ENCODE measurements at places on chromosomes 6 and 20.

GRCh38 chr6:89501222-89501621 lies 68.3 kb downstream of the ANKRD6 start:
- DNase-seq = no peak

GRCh38 chr20:17807651-17808050 lies 107.9 kb downstream of the BANF2 start:
- DNase-seq = no peak

- DNase-seq = no peak
These were observed 112.3 kb upstream of the DTNBP1 start for GRCh38 chr6:15775076-15775634.

DNA sequence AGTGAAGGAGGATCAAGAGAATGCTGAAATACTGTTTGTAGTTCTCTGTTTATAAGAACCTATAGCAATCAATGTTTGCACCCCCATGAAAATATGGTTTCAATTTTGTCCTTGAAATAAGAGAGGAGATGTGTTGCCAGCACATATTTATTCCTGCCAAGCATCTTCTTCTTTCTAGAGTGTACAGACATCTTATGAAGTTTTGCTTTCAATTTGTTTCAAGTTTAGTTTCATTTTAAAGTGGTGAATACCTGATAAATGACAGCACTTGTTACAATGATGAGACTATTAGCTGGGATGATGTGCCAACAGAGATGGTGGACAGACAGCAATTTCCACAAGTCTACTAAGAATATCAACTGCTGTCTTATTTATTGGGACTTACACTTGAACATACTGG lies 39.2 kb upstream of the CENPW start:
- no peak for DNase-seq

DNA sequence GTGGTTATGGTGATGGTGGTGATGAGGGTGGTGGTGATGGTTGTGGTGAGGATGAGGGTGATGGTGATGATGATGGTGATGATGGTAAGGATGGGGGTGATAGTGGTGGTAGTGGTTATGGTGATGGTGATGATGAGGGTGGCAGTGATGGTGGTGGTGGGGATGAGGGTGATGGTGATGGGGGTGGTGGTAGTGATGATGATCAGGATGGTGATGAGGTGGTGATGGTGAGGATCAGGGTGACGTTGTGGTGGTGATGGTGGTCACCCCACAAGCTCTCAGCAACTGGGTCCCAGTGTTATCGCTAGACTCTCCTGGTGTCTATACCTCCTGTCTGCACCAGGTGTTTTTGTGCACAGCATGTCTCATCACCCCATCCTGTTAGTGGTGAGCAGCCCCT lies 85.0 kb downstream of the TMEM242 start:
- no peak for DNase-seq

GRCh38 chr6:136860043-136860442 lies 37.7 kb downstream of the PEX7 start:
- DNase-seq = no peak
